Kidney epithelial cell (primary cell): ENCODE measurements at places on chromosomes 6 and 20. TPM values are rescaled to one million over a fixed set of nuclear protein-coding genes. Genes with fewer than 3 reads are reported as not detected.

RNF144B gene
- 13.2 and 15.5 TPM in 2 replicates for total RNA-seq

ADGRB3 gene
- total RNA-seq, result 0.82 and 0.92 TPM in 2 replicates

TMEM217 gene
- 2.0 and 4.0 TPM in 2 replicates for total RNA-seq

- DNase-seq, result no peak
These were observed 43.6 kb upstream of the SMLR1 start for GRCh38 chr6:130783416-130784107.

DNA sequence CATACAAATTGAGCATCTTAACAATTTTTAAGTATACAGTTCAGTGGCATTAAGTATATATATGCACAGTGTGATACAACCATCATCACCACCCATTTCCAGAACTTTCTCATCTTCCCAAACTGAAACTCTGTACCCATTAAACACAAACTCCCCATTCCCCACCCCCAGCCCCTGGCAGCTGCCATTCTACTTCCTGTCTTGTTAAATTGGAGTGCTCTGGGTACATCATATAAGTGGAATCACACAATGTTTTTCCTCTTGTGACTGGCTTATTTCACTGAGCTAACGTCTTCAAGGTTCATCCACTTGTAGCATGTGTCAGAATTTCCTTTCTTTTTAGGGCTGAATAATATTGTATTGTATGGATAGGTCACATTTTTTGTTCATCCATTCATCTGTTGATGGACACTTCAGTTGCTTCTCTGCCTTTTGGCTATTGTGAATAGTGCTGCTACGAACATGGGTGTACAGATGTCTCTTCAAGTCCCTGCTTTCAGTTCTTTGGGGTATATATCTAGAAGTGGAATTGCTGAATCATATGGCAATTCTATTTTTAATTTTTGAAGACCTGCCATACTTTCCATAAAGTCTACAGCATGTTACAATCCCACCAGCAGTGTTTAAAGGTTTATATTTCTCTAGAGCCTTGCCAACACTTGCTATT is 19.6 kb upstream of the RREB1 start:
- DNase-seq, result no peak

- no peak for DNase-seq
These were observed 14.3 kb upstream of the NCOA3 start for GRCh38 chr20:47487175-47487917.

OR2H2 gene
- not detected in 2 replicates for total RNA-seq
